ENCODE measurements at places on chromosomes 11 and 22.

DNA sequence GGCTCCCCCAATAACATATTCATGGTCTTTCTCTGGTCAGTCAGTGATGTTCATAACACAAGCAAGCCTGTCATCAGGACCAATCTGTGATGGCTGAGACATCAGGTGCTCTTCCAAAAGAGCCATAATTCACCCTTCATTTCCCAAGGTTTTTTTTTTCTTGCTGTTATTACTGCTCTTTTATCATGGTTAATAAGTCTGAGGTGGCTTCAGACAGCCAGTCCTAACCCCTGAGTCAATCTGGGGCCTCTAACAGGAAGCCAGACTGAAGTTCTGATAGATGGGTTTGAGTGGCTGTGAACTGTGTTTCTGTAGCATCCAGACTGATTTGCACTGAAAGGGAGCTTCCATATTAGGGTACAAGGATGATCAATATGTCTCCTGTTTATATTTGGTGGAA is 8.8 kb downstream of the EHF start:
- DNase-seq: no peak

DNA sequence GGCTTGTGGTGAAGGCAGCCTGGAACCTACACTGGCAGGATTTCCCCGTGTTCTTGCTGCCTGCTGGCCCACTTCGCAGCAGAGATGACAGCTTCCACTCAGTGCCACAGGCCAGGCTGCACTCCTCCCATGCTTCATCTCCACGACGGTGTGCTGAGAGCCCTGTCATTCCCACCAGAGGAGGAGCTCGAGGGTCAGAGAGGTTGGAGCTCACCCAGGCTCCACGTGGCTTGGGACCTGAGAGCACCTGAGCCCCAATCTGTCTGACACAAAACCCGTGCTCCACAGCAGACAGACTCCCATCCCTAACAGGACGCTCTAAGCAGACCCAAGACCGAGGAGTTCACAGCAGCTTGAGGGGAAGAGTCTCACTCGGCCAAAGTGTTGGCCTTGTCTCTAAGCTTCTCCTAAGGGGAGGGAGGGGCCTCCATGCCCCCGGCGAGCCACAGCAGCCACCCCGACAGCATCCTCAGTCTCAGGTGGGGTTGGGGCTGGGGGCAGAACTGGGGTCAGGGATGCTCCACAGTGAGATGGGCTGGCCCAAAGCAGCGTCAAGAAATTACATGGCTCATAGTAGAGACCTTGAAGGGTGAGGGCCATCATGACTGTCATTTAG is 10.7 kb downstream of the LRFN4 start:
- no peak for DNase-seq

- no peak for DNase-seq
These were observed 78.9 kb downstream of the SFI1 start for GRCh38 chr22:31575190-31575589.

GRCh38 chr11:85772695-85773094 is 38.2 kb downstream of the SYTL2 start:
- no peak for DNase-seq

DNA sequence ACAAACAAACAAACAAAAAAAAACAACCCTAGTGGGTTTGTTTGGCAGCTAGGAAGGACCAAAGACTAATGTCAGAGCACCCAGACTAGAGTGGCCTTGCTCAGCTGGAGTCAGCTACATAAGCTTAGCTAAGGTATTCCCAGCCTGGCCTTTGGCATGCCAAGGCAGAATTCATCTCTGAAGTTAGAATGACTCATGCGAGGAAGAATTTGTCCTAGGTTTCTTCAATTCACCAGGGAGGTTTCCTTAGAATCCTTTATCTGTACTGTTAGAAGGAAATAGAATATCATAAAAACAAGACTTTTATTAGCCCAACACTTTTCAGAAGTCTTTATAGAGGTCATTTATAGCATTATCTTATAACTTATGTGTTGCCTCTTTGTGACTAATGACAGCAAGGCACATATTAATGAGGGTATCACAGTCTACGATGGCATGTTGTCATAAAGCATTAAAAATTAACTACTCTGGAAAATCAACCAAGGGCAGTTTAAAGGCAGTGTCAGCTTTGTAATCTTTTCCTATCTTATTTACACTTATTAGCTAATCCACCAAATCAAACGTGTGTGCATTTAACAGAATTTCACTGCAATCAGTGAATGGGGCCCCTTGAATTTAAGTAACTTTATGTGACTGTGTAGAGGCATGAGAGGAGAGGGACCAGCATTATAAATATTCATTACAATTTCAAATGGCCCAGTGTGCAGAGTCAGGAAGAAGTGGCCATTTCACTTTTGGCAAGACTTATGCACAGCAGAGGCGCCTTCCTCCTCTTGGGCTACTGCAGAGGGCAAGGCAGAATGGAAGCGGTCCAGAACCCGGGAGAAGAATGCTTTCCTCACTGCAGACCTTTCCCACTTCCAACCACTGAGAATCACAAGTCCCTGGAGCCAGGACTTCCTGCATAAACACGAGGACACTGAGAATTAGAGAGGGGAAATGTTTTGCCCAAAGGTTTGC is 36.3 kb downstream of the SLC5A1 start:
- no peak for DNase-seq

DNA sequence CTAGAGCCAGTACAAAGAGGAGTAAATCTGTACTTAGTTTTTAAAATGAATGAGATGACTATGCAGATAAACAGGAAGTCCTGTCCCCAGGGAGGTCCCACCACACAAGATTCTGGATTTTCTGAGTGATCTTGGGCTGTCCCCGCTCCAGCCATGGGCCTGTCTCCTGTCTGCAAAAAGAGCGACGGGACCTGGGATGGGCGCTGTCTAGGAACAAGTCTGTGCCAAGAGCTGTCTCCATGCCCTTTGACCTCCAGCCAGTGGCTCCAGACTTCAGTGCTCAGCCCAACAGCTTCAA is 6.0 kb downstream of the CSNK1E start:
- DNase-seq: no peak

DNA sequence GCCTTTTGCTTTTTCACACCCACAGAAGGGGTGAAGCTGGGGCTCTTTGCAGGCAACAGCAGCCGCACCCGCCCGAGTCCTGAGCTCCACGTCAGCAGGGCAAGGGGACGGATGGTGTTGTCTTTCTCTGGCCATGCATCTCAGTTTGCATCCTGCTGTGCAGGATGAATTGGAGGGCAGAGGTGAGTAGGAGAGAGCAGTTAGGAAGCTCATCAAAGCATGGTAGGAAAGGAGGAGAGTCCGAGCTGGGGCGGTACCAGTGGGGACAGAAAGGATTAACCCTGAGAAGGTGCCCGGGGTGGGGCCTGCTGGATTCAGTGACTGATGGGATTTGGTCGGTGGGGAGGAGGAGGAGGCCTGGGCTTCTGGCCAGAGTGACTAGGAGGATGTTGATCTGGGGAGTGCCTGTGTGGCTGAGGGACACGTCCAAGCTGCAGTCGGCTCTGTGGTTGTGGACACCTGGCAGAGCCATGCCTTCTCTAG is 14.6 kb downstream of the FAM83F start:
- no peak for DNase-seq

- no peak for DNase-seq
These were observed 549.9 kb upstream of the CCDC90B start for GRCh38 chr11:83836065-83836464.

DNA sequence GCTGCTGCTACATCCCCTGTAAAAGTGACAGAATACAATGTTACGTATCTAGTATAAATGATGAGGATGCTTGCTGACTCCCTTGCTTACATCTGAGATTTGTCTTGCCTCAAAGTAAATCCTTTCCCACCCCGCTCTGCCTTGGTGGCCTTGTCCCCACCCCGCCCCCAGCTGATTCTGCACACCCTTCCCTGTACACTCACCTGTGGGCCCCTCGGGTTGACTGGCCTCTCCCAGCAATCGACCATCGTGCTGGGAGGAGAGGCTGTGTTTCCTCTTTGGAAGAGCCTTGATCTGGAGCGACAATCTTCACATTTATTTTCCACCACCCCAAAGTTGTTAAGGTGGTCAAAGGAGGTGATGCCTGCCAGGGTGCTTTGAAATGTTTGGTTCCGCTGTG is 249.4 kb downstream of the TBC1D22A start:
- DNase-seq: no peak

- DNase-seq: peak; percentile 79
These were observed at the start of gene CCDC86 for GRCh38 chr11:60841797-60842667. Gene CCDC86 (plus strand): TSS chr11:60842113. CDS start chr11:60842125, 12 bp downstream.

- no peak for DNase-seq
These were observed 99.2 kb downstream of the BBOX1 start for GRCh38 chr11:27139742-27140367.

- DNase-seq: no peak
These were observed 923.3 kb downstream of the KCNA4 start for GRCh38 chr11:29093416-29094120.

GRCh38 chr11:36234825-36235224 is 54.4 kb downstream of the COMMD9 start:
- no peak for DNase-seq

- DNase-seq: no peak
These were observed 65.4 kb downstream of the TP53I11 start for GRCh38 chr11:44885065-44885810.

DNA sequence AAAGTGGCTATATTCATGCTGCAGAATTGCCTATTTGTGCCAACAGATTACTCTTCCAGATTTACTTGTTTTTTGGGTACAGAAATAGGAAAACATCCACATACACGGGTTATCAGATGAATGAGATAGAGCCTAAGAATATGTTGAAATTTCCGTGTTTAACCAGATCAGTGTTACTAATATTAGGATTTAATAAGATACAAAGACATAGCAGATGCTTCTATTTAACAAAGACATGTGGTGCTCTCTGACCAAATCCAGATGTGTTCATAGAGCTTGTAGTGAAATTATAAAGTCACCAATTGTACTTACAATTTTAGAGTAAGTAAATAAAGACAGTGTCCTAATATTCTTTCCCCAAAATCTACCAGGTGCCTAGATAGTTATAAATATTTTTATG is 208.0 kb downstream of the CASP12 start:
- no peak for DNase-seq

DNA sequence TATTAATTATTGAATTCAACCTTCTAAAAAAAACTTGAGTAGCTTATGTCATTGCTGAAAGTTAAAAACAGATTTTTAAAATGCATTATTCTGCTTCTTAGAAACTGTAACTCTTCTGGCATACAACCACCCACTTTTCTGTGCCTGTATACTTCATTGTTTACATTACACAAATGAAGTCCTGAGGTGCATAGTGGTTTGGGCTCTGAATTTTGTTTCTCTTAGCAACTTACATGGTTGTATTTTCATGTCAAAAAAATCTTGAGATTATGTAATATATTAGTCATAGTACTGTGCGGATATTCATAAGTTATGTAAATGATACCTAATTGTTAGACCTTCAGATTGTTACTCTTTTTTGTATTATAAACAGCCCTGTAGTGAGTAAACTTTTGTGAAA is 12.2 kb downstream of the SC5D start:
- no peak for DNase-seq

GRCh38 chr11:114230031-114230704 is 66.0 kb upstream of the NNMT start:
- DNase-seq: no peak

DNA sequence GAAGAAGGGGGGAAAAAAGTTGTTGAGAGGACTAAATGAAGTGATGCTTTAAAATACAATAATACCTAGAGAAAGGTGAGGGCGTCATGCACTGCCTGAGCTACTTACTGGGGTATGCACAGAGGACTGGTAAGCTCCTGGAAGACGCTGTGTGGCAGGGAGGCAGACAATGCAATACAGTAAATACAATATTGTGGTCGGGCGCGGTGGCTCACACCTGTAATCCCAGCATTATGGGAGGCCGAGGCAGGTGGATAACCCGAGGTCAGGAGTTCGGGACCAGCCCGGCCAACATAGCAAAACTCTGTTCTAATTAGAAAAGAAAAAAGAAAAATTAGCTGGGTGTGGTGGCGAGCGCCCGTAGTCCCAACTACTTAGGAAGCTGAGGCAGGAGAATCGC is 683 bp upstream of the SYTL2 start:
- DNase-seq: no peak

GRCh38 chr22:47094861-47095330 is 332.4 kb downstream of the TBC1D22A start:
- no peak for DNase-seq

DNA sequence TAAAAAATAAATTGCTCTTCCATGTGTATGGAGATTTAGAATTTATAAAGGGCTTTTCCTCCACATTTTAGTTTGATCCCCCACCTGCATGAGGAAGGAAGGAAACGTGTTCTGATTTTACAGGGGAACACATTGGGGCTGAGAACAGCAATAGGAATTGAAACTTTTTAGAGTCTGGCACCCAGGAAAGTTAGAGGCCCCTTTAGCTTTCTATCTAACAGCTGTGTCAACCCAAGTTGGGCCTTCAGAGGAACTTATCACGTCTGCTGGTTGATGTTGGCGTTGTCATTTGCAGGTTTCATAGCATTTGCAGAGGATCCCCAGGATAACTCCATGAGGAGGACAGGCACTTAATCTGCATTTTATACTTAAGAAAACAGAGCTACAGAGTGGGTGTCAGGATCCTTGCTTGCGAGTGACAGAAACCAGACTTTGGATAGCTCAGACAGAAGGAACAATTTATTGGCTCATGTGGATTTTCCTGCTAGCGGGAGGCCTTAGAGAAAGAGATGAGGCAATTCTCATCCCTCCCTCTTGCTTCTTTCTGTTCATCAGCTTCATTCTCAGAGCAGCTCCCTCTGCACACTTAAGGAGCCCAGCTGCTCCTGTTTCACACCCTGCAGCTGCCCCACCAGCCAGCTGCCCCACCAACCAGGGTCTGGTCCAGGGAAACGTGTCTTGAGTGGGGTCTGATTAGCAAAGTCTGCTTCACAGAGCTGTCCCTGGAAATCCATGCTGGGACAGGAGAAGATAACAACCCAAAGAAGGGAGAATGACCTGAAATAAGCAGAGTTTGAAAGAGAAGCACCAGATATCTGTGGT is 92.5 kb upstream of the OR4B1 start:
- DNase-seq: no peak

GRCh38 chr22:42969348-42969975 is 45.5 kb downstream of the PACSIN2 start:
- DNase-seq: no peak

GRCh38 chr11:47918370-47918690 is 62.0 kb upstream of the PTPRJ start:
- no peak for DNase-seq

GRCh38 chr11:131998020-131998419 is 627.6 kb downstream of the NTM start:
- DNase-seq: no peak

- DNase-seq: no peak
These were observed 276.8 kb upstream of the SESN3 start for GRCh38 chr11:95507794-95508193.

DNA sequence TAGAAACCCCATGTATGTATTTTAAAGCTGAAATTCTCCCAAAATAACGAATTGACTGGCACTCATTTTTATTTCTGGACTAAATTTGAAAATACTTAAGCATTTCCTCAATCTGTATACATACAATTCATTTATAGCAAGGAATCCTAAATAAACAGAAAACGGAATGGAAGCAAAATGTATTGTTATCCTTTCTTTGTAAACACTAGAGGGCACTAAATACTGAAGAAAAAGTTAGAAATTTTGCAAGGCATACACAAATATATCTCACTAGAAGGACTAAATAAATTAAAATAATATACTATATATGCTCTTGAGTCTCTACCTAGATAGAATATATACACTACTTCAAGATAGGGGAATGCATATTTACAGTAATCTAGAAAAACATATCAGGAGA is 23.1 kb upstream of the ANO5 start:
- DNase-seq: no peak

GRCh38 chr11:115325523-115325922 is 178.7 kb downstream of the CADM1 start:
- DNase-seq: no peak

GRCh38 chr11:7536100-7536499 is 22.3 kb downstream of the PPFIBP2 start:
- no peak for DNase-seq

All from esophagus squamous epithelium (tissue), 5 donors.